ENCODE measurements at places on chromosomes 7 and 10. TPM values are rescaled to one million over a fixed set of nuclear protein-coding genes. Genes with fewer than 3 reads are reported as not detected.

IKZF1 gene
- not detected for total RNA-seq

LAMB1 gene
- total RNA-seq: 110 TPM

ODAD2 gene
- 2.0 TPM for total RNA-seq

DNA sequence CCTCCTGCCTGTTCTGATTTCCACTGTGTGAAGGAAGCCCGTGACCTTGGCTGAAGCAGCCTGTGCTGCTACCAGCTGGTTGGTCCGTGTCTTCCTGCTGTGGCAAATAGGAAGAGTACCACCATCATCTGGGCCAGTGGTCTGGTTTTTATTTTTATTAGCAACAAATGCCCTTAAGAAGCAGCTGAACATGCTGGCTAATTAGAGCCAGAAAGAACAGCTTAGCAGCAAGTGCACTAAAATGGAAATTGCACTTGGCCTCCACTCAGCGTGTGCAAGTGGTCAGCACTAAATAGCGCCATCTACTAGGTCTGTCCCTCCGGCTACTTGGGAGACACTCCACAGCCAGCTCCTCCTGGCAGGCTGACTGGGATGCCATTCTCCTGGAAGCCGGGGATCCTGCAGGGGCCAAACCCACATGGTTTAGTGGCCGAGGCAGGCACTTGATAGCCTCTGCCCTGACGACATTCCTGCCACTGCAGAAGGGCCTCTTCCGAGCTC lies 690.3 kb upstream of the FOXK1 start:
- no peak for DNase-seq

- DNase-seq: no peak
These were observed 4.6 kb upstream of the NOBOX start for GRCh38 chr7:144408121-144408520.

DNA sequence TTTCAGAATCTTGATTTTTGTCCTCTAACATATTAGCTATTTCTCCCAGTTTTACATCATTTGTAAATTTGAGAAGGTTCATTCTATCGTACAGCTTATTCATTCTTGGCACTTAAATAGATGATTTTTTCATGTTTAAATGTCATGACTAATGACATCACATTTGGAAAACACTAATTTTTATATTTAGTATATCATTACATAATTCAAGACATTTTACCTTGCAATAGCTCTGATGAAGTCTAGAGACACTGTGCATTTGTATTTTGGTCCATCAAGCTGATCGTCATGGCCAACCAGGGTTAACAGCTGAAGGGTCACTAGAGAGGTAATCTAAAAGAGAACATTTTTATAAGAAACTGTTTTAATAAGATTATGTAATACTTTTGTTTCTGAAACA lies 71.3 kb downstream of the ORC5 start:
- DNase-seq: no peak

SLC26A3 gene
- total RNA-seq: not detected

DNA sequence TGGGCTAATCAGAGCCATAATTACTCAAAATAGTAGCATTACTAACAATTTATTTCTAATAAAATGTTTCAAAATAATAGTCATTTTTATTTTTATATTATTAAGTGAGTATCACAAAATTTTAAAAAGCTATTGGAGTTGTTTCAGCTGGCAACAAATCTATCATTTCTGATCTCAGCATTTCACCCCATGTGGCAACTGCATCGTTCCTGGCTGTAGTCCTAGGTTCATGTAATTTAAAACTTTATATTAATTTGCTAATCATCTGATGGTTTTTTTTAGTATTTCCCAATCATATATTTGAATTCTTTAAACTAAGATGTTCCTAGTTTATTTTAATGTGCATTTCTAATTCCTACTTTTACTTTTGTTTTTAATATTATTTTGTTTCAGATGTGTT lies 293.0 kb upstream of the AKR1E2 start:
- no peak for DNase-seq

- DNase-seq: no peak
These were observed 31.8 kb upstream of the TM9SF3 start for GRCh38 chr10:96618653-96619052.

FAM25C gene
- total RNA-seq: not detected

ERVW-1 gene
- total RNA-seq: not detected

MSMB gene
- not detected for total RNA-seq

TUBAL3 gene
- not detected for total RNA-seq

DNA sequence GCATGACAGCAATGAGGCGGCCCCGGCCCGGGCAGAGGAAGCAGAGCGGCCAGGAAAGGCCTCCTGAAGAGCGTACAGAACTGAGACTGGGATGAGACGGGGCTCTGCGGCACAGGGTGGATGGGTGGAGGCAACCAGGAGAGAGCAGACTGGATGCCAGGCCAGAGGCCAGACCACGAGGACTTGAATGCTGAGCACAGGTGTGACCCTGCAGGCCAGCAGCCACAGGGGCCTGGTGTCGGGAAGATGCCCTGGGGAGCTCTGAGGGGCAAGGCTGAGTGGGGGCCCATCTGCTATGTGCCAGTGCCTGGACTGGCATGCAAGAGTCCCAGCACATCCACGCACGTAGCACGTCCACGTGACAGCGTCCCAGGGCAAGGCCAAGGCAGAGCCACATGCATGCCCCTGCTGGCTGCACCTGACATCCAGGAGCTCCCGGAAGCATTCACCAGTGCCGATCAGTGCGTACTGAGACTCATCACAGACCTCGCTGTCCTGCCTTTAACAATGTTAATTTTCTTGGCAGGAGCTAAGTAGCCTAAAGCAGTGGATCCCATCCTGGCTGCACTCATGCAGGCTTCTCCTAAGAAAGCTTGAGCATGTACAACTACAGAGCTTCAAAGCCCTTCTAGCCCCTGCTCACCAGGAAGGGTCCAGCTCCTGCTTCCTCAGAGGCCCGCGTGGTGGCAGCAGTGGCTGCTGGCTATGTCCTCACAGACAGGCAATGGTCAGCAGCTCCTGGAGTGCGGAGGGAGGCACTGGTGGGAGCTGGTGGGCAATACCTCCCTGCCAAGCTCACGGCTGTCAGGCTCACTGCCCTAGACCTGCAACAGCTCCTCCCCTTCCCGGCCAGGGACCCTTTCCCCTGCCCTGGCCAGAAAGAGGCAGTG lies 18.0 kb downstream of the GRID1 start:
- DNase-seq: no peak

CALML3 gene
- total RNA-seq: not detected

DNA sequence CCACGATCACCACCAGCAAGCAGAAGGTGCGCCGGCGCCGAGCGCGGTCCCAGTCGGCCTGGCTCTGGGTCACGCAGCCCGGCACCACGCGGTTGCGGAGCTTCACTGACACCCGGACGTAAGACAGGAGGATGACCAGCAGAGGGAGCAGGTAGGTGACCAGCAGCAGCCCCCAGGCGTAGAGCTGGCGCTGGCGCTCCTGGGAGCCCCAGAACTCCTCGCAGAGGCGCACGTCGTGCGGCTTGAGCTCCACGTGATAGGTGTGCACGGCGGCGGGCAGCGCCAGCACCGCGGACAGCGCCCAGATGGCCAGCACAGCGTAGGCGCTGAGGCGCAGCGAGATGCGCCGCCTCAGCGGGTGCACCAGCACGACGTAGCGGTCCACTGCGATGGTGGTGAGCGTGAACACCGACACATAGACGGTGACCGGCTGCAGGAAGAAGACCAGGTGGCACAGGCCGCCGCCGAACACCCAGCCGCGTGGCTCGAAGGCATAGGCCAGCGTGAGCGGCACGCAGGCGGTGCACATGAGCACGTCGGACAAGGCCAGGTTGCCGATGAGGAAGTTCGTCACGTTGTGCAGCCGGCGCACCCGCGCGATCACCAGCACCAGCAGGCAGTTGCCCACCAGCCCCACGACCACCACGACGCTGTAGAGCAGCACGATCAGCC lies 920 bp downstream of the PRLHR start:
- DNase-seq: no peak

GRCh38 chr7:82674268-82674667 lies 230.7 kb upstream of the CACNA2D1 start:
- no peak for DNase-seq

CPED1 gene
- total RNA-seq: 64.8 TPM

GRCh38 chr7:76386691-76387260 lies 22.7 kb downstream of the SSC4D start:
- DNase-seq: no peak

- DNase-seq: no peak
These were observed 68.0 kb upstream of the NRP1 start for GRCh38 chr10:33402220-33403073.

GRCh38 chr10:60433684-60434083 lies 44.0 kb upstream of the ANK3 start:
- no peak for DNase-seq

- DNase-seq: no peak
These were observed 470.6 kb upstream of the ZWINT start for GRCh38 chr10:56831681-56832080.

PTPRE gene
- 1.0 TPM for total RNA-seq

LMOD2 gene
- not detected for total RNA-seq

MMRN2 gene
- not detected for total RNA-seq

CYP26A1 gene
- 1.7 TPM for total RNA-seq

GRCh38 chr7:16711730-16712129 lies 41.8 kb upstream of the TSPAN13 start:
- no peak for DNase-seq

GRCh38 chr7:141375442-141375841 lies 175.8 kb upstream of the AGK start:
- DNase-seq: no peak

- DNase-seq: no peak
These were observed 16.3 kb upstream of the CRYGN start for GRCh38 chr7:151456276-151456675.

TUBGCP2 gene
- 49.7 TPM for total RNA-seq

DNA sequence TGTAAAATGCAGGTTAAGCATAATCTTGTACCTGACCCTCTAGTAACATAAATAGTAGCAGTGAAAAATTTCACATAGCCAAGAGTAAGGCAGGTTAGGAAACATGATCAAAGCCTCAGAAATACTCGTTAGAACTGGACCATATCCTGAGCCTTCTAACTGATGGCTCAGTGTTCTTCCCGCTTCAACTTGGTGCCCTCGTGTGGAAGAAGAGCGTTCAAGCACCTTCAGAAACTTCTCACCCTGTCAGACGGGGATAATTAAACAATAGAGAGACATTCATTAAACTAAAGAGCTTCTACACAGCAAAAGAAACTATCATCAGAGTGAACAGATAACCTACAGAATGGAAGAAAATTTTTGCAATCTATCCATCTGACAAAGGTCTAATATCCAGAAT lies 124.5 kb downstream of the MYOF start:
- no peak for DNase-seq

- DNase-seq: no peak
These were observed 309.4 kb downstream of the HGF start for GRCh38 chr7:81460250-81461045.

DNA sequence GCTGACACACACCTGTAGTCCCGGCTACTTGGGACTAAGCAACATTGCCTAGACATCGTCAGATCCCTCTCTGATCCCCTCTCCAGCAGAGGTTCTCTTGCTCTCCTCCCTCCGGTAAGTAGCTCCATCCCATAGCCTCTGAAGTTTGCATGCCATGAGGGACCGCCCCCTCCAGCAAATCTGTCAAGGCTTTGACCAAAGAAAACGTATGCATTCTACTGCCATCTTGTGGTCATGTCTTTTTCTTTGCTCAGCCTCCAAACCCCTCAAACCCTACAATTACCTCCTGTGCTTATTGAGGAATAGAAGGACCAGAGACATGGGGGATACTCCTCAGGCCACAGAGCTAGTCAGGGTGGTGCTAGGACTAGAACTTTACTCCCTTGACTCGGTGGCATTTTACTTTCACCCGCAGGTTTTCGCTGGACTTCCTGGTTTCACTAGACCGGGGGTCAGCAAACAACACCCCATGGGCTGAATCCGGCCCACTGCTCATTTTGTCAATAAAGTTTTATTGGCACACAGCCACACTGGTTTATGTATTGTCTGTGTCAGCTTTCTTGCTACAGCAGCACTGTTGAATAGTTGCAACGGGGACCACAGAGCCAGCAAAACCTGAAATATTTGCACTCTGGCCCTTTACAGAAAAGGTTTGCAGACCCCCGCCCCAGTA lies 202.6 kb upstream of the FOXK1 start:
- peak; percentile 29 for DNase-seq

- no peak for DNase-seq
These were observed 9.0 kb upstream of the HSPB1 start for GRCh38 chr7:76293407-76293901.

GNGT1 gene
- not detected for total RNA-seq

GRCh38 chr7:42175834-42176723 lies 60.9 kb downstream of the GLI3 start:
- DNase-seq: no peak

AKR1C8 gene
- total RNA-seq: not detected
